ENCODE measurements at places on chromosomes 3 and 15.

DNA sequence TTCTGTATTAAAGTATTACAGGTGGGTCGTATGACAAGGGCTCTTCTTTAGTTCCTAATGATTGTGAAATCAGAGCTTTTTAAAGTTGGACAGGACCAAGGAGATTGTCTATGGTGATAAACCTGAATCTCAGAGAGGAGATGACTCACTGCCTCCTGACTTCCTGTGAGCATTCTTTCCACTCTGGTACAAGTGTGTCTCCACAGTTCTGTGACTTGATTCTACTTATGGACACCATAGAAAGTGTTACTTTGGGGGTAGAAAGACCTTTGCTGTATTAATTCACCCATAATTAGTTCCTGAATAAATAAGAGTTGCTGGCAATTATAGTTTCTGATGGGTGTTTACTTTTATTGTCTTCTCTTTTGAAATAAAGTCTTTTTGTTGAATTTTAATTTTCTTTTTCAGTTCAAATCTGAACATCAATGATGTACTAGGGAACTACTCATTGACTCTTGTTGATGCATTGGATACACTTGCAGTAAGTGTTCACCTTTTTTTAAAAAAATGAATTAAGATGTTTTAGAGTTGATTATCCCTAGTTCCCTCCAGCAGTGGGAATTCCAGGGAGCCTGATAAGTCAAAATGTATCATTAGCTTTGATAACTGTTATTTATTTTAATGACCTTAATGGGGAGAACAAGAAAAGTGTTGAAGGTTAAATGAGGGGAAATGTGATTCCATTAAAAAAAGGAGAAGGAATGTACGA is 7.4 kb downstream of the EDEM1 start:
- DNase-seq, result peak; percentile 83

- DNase-seq, result no peak
These were observed 163.1 kb downstream of the CLSTN2 start for GRCh38 chr3:140097874-140098635.

- DNase-seq, result peak; percentile 22
These were observed 26.0 kb downstream of the HHLA2 start for GRCh38 chr3:108322352-108322751.

DNA sequence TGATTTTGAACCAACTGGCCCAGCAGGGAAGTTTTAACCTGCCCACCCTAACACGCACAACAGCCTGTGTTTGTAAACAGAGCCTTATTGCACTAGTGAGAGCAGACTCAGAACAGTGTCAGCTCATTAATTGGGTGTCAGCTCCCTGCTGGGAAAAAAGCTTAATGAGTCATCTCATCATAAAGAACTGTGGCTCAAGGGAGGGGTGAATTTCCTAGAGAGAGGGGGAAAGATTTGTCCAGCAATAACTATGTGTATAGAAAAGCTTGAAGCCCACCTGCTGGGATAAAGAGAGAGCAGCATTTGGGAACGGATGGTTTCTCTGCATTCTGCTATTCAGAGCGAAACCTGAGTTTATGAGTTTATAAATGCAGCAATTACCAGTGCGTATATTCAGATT is 48.9 kb upstream of the GMNC start:
- no peak for DNase-seq

DNA sequence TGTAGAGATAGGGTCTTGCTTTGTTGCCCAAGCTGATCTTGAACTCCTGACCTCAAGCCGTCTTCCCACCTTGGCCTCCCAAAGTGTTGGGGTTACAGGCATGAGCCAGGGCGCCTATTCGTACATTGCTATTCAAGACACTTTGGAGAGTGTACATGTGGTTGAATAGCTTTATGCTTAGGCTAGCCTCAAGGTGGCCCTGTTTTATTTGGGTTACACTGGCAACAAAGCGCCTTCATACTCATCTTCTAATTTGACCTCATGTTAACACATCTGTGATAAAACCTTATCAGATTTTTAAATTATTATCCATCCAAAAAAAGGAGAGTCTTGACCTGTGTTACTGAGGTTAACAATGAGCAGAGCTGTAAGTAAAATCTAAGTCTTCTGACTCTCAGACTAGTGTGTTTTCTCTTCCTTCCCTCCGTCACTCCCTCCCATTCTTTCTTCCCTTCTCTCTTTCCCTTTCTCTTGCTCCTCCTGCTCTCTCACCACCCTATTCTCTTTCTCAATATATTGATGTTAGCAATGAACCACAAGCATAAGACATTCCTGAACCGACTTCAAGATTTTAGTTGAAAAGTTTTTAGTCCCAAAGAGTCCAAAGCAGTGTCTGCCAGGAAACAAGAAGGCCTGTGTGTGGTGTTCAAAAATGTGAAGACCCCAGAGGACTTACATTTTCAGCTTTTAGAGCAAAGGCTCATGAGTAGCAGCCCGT is 603.7 kb upstream of the CFAP20DC start:
- no peak for DNase-seq

GRCh38 chr3:25783661-25784512 is 644 bp upstream of the NGLY1 start:
- DNase-seq, result peak; percentile 84

DNA sequence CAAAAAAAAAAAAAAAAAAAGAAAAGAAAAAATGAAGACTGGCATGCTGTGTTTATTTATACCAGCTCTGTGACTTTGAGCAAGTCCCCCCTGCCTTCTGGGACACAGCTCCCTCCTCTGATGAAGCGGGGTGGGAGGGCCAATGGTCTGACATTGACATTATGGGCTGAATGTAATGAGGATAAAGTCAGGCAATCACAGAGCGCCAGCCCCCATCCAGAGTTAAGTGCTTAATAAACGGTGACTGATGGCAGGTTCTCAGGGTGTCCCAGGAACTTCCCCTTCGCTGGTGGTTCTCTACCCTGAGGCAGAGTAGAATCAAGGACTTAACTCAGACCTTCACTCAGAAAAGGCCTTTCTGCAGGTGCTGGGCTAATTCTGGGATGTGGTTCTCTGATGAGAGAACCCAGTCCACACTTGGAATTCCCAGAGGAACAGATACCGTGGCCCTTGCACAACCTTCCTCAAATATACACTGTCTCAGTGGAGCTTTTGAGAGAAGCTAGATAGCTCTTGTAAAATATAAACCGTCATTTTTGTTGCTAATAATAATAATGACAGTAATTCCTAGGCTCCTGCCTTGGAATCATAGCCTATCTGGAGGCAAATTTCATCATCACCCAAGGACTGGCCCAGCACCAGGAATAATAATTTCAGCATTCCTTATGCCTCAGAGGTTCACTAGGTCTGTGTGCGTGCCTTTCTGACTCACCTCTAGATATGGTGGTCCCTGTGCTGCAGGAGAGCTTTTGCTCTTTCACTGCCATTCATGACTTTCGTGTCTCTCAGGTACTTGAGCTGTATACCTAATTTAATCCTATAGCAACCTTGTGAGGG is 115.8 kb downstream of the RPLP1 start:
- DNase-seq, result no peak

- no peak for DNase-seq
These were observed 13.3 kb downstream of the FBXO22 start for GRCh38 chr15:75916978-75917377.

GRCh38 chr15:79299126-79299840 is 11.6 kb upstream of the TMED3 start:
- DNase-seq, result no peak

GRCh38 chr3:139975594-139976365 is 40.8 kb downstream of the CLSTN2 start:
- DNase-seq, result no peak

DNA sequence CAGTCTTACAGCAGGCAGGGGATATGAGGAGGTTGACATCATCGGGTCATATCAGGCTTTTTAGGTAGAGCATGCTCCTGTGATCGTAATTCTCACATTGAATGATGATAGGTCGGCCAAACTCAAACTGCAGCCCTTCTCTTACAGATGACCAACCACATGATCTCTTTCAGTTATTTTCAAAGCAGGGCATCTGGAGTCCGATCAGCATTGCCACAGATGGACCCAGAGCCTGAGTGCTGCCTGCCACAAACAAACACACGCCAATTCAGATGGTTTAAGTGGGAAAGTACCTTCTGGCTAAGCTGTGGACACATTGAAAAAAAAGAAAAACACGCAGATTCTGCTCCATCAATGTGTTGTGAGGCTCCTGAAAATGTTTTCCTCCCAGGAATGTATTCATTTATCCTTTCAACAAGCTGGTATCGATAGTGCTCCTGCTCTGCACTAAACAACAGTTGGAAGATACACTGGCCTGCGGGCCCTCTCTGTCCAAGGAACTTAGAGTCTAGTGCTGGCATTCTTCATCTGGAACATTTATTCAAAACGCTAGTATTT is 31.2 kb downstream of the ARPP21 start:
- DNase-seq, result no peak

- no peak for DNase-seq
These were observed 155.5 kb downstream of the GOLIM4 start for GRCh38 chr3:167940241-167940640.

DNA sequence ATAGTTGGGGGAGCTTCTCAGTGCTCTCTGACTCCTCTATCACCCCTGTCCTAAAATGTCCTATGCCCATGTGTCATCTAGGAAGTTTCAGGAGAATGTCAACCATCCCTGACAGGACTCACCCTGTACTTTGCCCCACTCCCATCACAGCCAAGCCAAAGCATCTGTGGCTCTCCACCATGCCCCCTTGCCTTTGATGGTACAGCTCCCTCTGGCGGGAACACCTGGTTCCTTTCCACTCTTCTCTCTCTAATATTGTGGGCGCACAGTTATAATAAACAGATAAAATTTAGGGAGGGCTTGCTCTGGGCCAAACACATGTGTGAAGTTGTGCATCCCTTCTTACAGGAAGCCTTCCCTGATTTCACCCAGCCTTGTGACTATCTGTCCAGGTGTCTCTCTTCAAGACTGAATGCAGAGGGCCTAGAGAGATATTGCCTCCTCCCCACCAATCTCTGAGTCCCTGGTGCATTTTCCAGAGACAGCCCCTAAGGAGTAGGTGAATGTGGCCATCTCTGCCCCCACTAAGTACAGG is 62.8 kb downstream of the ISG20 start:
- DNase-seq, result peak; percentile 40

- no peak for DNase-seq
These were observed 80.3 kb downstream of the TMEM266 start for GRCh38 chr15:76140074-76140464.

GRCh38 chr3:11118181-11118682 is 36.1 kb upstream of the HRH1 start:
- no peak for DNase-seq
